Pancreas (tissue), 10 donors: ENCODE measurements at places on chromosomes 4 and X.

- no peak overlapping the region for H3K4me3 ChIP-seq
- no peak for DNase-seq
- H3K27me3 ChIP-seq: no peaks in the 10 kb centered on the region
- H3K4me1 ChIP-seq: no peaks in the 10 kb centered on the region
- H3K27ac ChIP-seq: no peak overlapping the region
- no peaks in the 10 kb centered on the region for H3K36me3 ChIP-seq
These were observed 321.0 kb downstream of the IL15 start for GRCh38 chr4:141957416-141957815.

DNA sequence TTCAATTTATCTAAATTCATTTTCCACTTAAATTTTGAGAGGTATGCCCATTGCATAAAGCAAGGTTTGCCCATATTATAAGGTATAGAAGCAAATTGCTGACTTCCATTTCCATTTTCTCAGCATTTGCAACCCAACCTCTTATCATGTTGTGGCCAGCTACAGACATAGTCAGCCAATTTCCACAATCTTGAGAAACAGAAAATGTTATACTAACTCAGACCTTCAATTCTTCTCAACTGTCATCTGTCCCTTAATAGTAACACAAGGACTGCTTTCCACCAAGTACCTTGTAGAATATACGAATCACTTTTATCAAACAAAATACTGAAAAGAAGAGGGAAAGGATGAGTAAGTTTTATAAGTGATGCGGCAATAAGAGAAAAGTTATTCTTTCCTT lies 11.2 kb upstream of the GRIA3 start:
- peaks cover 6% of the 10 kb centered on the region for H3K27me3 ChIP-seq
- no peaks in the 10 kb centered on the region for H3K36me3 ChIP-seq
- no peak for DNase-seq
- H3K4me1 ChIP-seq: no peaks in the 10 kb centered on the region
- no peak overlapping the region for H3K4me3 ChIP-seq

DNA sequence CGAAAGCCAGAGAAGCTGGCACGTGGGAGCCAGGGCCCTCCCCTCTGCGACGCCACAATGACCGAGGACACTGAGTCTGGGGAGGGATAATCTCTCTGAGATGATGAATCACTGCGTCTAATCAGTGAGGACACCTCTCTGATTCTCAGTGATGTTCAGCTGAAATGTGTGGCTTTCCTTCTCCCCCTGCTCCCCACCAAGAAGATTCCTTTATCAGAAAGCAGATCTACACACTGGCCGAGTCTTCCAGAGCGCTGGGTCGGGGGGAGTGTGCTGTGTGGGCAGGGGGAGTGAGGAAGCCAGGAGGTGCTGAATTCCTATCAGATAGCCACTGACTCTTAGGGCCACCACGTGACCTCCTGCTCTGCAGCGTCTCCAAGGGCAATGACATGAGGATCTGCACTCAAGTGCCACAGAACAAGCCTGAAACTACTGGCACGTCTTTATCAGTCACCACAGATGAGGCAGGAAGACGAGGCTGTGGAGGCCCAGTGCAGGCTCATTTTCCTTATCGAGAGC lies 89.2 kb downstream of the GATB start:
- no peaks in the 10 kb centered on the region for H3K4me1 ChIP-seq
- DNase-seq: no peak
- H3K27me3 ChIP-seq: no peaks in the 10 kb centered on the region

- no peaks in the 10 kb centered on the region for H3K36me3 ChIP-seq
- no peak overlapping the region for H3K4me3 ChIP-seq
- DNase-seq: no peak
- no peaks in the 10 kb centered on the region for H3K4me1 ChIP-seq
- H3K27me3 ChIP-seq: no peaks in the 10 kb centered on the region
- H3K27ac ChIP-seq: no peak overlapping the region
These were observed 112.5 kb downstream of the RASGEF1B start for GRCh38 chr4:81359207-81359606.

DNA sequence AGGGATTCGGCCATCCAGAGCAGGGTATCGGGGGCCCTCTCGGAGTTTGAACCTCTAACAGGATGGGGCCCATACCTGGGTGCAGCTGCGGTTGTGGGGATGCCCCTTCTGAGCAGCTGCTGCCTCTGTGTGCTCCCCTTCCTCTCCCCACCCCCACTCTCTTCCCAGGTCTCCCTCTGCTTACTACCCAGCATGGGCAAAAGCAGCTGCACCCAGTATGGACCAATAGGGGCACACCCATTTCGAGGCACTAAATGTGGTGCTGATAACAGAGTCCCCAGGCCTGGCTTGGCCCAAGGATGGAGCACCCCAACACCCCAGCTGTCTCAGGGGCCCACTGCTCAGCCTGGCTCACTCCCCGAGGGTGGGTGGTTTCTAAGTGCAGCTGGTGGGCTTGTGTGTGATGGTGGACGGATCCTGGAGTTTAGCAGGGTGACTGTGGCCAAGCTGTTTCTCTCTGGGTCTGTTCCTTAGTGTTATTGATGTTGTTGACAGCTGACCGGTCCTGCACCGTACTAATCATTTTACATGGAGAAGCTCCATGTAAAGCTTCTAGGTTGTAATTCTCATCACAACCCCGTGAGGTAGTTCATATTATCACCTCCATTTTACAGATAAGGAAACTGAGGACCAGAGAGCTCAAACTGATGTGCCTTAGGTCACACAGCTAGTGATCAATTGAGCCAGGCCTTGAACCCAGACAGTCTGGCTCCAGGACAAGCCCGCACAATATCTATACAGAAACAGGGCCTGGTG lies 13.1 kb upstream of the KIAA0232 start:
- no peak for DNase-seq
- no peaks in the 10 kb centered on the region for H3K36me3 ChIP-seq
- H3K4me1 ChIP-seq: no peaks in the 10 kb centered on the region
- no peak overlapping the region for H3K27ac ChIP-seq
- H3K27me3 ChIP-seq: no peaks in the 10 kb centered on the region

GRCh38 chr4:37956941-37957340 lies 3.3 kb upstream of the PTTG2 start:
- H3K4me1 ChIP-seq: no peaks in the 10 kb centered on the region
- H3K27me3 ChIP-seq: no peaks in the 10 kb centered on the region
- no peak overlapping the region for H3K4me3 ChIP-seq
- no peaks in the 10 kb centered on the region for H3K36me3 ChIP-seq
- DNase-seq: no peak

DNA sequence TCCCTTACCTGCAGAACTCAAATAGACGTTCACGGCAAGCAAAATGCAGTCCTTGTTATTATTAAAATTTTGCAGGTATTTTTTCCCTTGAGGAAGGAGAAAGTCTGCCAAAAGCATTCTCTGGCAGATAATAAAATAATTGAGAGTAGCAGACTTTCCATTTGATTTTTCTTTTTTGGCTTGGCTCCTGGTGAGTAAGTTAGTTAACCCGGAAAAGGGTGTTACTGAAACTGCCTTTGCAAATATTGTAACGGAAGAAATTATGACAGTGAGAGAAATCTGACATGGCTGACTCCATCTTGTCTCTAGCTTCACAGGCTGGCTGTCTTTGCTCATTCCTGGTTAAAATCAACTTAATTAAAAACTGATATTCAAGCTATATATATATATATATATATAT lies 100.5 kb downstream of the GPR143 start:
- no peak overlapping the region for H3K27ac ChIP-seq
- H3K4me3 ChIP-seq: no peak overlapping the region
- H3K36me3 ChIP-seq: no peaks in the 10 kb centered on the region

GRCh38 chrX:34072906-34073305 lies 59.2 kb downstream of the FAM47A start:
- H3K27me3 ChIP-seq: peaks cover 6% of the 10 kb centered on the region
- no peaks in the 10 kb centered on the region for H3K4me1 ChIP-seq
- H3K4me3 ChIP-seq: no peak overlapping the region
- no peaks in the 10 kb centered on the region for H3K36me3 ChIP-seq

DNA sequence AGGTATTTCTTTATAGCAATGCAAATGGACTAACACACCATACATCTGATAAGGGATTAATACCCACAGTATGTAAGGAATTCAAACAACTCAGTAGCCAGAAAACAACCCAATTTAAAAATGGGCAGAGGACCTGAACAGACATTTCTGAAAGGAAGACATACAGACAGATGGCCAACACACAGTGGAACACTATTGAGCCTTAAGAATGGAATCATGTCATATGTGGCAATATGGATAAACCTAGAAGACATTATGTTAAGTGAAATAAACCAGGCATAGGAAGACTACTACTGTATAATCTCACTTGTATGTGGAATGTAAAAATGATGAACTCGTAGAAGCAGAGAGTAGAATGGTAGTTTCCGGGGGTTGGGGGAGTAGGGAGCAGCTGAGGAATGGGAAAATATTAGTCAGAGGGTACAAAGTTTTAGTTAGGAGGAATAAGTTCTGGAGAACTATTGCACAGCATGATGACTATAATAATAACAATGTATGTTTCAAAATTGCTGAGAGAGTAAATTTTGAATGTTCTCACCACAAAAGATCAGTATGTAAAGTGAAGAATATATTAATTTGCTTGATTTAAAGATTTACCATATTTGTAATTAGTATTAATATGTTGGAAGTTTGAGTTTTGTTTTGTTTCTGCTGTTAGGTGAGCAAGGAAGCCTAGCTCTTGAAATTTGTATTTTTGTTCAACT lies 25.2 kb downstream of the WDR44 start:
- H3K4me1 ChIP-seq: no peaks in the 10 kb centered on the region
- H3K27ac ChIP-seq: no peak overlapping the region
- DNase-seq: no peak
- peaks cover 8% of the 10 kb centered on the region for H3K27me3 ChIP-seq
- H3K36me3 ChIP-seq: no peaks in the 10 kb centered on the region

DNA sequence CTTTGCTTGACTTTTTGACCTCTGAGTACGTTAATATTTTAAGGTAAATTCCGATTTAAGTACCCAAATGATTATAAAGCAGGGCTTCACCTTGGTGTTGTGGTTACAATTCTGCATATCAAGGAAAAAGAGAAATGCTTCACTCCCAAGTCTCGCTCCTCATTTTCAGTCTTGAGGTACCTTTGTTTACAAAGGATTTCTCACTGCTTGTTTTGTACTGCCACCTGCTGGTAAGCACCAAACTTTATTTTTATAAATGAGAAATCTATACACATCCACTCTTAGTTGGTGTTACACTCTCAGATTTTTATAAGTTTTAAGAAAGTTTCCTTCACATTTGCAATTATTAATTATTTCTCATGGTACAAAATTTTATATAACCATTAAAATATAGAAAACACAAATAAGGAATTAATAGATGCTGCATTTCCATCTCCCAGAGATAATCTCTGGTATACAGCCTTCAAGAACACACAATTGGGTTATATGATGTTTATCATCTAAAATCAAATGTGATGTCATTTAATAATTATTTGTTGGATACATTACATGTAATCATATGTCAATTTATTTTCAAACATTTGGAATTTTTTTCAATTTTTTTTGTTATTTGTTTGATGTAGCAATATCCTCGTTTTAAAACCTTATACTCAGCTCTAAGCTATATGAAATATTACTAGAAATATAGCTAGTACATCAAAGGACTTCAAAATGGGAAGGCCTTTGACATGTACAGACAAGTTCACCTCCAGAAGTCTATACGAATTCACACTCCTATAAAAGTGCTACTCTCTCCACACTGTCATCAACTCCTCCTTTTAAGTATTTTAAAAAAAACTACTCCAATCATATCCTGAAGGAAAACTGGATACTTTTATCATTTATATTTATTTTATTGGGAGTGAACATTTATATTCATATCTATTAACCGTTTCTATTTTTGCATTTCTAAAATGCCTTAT lies 179.9 kb downstream of the KCNIP4 start:
- H3K4me1 ChIP-seq: no peaks in the 10 kb centered on the region
- no peaks in the 10 kb centered on the region for H3K27me3 ChIP-seq
- no peak for DNase-seq
- H3K36me3 ChIP-seq: no peaks in the 10 kb centered on the region
- no peak overlapping the region for H3K27ac ChIP-seq

- peaks cover 30% of the 10 kb centered on the region for H3K4me1 ChIP-seq
- H3K4me3 ChIP-seq: peak overlapping the region; percentile 61
These were observed 511 bp downstream of the PPM1K start for GRCh38 chr4:88283661-88284438.

DNA sequence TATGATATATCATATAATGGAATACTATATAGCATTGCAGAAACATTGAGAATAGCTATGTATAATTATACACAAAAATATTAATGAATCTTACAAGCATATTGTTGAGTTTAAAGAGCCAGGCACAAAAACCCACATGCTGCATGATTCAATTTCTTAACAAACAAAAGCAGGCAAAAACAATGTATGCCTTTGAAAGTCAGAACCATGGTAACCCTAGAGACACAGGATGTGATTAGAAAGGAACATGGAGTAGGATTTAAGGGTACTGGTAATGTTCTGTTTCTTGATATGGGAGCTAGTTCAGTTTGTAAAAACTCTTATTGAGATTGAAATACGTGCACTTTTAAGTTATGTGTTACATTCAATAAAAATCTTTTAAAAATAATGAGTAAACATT lies 21.5 kb downstream of the CXCL8 start:
- no peaks in the 10 kb centered on the region for H3K36me3 ChIP-seq
- no peak overlapping the region for H3K4me3 ChIP-seq
- H3K4me1 ChIP-seq: no peaks in the 10 kb centered on the region

GRCh38 chrX:76509775-76510174 lies 82.3 kb downstream of the MAGEE1 start:
- H3K4me3 ChIP-seq: no peak overlapping the region
- H3K27ac ChIP-seq: no peak overlapping the region
- peaks cover 6% of the 10 kb centered on the region for H3K27me3 ChIP-seq
- no peaks in the 10 kb centered on the region for H3K36me3 ChIP-seq
- H3K4me1 ChIP-seq: no peaks in the 10 kb centered on the region
- DNase-seq: no peak

DNA sequence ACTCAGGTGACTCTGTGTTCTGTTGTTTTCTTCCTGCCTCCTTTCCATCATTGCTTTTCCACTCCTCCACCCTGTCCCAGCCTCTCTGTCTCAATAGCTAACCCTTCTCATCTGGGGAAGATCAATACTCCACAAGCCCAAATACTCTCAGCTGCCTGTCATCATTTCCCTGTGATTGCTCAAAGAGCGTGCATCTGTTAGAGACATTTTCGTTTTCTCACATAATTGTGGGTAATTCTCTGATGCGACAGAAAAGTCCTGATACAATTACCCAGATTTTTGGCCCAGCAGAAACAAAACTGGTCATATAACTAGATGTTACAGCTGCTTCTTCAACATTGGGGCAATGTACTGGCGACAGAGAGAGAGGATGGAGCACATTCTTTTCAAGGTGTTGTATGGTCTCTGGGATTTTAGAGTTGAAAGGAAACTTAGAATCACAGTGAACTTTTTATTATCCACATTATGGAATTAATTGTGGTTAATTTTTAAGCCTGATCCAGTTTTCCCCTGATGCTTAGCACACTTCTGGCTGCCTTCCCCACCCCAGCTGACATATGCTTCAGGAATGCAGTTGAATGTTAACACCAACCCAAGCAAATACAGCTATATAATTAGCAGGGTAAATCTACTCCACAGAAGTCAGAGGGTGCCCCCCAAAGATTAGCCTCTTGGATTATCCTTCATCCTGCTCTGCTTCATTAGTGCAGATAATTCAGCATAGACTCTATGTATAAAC lies 171.4 kb upstream of the ANXA3 start:
- DNase-seq: no peak
- no peaks in the 10 kb centered on the region for H3K27me3 ChIP-seq
- H3K27ac ChIP-seq: no peak overlapping the region
- H3K4me1 ChIP-seq: no peaks in the 10 kb centered on the region
- H3K4me3 ChIP-seq: no peak overlapping the region
- H3K36me3 ChIP-seq: no peaks in the 10 kb centered on the region
